ENCODE measurements at places on chromosomes 3 and 15.

DNA sequence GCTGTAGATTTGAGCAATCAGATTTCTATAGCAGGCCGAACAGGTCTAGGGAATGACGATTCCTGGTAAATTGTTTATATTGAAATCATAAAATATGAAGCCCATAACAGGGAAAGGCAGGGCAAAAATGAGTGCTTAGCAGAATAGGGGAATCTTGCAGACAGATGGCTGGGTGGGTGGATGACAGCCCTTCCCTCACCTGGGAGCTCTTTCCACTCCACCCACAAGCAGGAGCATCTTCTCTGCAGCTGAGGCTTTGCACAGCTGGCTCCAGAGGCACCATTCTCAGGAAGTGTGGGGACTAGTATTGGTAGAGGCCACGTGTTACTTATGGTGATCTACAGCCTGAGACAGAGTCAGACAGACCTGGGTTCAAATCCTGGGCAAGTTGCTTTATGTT is 55.9 kb upstream of the SYN2 start:
- no peak for DNase-seq

DNA sequence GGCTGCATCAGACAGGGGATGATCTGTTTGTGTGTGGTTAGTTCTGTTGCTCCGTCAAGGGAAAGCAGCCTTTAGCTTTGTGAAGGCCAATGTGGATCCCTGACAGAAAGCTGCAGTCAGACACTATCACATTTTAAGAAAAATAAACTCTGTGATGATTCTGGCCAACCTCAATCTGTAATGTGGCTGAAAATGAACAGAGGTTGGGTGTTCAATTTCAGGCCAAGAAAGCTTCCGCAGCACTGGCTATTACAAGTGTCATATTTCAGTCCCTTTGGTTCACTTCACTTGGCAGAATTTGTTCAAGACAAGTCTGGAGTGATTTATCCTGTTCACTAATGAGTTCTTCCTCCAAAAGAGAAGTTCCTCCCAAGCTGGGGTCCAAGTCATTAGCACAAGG is 571.8 kb upstream of the IL12A start:
- no peak for DNase-seq

DNA sequence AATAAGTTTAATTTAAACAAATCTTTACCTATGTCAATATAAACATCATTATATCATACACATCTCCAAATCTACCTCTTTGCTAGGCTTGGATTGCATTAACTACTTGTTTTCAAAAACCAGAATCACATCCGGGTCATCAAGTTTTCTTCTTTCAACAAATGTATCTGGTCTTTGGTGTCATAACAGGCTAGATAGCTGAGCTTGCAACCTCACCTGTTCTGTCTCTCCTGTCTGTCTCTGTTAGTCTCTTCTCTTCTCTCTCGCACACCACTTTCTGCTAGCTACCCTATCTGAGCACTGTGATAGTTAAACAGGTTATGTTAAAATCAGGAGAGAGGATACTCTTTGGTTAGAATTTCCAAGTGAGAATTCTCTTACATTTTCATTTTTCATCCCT is 6.7 kb downstream of the FOXB1 start:
- DNase-seq = no peak

DNA sequence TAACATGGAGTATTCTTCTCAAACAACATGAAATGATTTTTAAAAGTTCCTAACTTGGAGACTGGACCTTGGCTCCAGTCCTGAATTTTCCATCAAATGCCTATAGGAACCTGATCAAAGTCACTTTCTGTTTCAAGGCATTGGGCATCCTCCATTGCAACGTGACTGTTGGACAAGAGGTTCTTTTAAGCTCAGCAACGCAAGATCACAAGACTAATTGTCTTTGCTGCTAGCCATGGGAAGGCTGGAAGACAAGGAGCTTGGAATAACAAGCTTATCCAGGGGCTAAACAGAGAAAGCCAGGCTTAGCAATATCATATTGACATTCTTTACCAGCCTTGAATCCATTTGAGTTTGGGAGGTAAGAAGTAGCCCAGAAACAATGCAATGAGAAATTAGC is 48.3 kb downstream of the SST start:
- no peak for DNase-seq

DNA sequence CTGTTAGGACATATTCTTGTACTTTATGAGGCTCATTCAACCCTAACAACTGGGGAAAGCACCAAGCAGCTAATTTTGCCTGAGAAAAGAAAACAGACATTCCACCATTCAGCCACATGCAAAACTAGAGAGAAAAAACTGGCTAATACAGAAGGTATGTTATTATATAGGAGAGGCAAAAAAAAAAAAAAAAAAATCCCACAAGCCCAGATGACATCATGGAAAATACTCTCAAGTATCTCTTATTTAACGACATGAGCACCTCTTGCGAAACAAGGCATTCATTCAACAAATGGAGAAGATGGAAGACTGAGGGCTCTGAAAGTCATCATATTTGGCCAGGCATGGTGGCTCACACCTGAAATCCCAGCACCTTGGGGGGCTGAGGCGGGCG is 61.5 kb downstream of the PRICKLE2 start:
- DNase-seq = no peak

DNA sequence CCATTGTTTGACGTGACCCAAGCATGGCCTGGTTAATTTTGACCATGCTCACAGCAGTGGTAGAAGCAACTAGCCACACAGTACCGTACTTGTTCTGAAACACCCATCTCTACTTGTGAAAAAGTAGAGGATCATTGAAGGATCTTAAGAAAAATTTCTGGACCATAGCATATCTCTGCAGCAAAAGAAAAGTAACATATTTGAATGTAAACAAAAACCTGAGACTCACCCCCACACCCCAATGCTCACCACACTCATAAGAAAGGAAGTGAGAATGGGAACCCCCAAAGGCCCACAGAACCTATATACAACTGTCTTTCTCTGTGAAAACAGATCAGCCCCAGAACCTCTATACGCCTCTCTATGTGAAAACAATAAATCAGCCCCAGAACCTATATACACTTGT is 33.8 kb upstream of the TFRC start:
- no peak for DNase-seq

DNA sequence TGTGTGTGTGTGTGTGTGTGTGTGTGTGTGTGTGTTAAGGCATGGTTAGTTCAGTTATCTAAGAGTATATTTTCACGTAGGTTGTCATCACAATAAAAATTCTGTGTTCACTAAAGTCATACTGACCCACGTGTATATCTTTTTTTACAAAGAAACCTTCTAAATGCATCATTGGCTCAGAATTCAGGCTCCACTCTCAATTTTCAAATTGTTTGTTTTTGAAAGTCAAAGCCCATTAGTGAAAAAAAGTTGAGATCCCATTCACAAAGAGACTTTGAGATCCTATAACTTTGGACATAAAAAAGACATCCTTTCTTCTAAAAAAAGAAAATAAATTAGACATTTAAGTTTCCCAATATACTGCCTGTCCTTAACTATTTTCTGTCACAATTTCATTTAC is 59.3 kb downstream of the GBE1 start:
- no peak for DNase-seq

- no peak for DNase-seq
Measured at GRCh38 chr3:23797491-23797890, 8.3 kb upstream of the UBE2E1 start.

DNA sequence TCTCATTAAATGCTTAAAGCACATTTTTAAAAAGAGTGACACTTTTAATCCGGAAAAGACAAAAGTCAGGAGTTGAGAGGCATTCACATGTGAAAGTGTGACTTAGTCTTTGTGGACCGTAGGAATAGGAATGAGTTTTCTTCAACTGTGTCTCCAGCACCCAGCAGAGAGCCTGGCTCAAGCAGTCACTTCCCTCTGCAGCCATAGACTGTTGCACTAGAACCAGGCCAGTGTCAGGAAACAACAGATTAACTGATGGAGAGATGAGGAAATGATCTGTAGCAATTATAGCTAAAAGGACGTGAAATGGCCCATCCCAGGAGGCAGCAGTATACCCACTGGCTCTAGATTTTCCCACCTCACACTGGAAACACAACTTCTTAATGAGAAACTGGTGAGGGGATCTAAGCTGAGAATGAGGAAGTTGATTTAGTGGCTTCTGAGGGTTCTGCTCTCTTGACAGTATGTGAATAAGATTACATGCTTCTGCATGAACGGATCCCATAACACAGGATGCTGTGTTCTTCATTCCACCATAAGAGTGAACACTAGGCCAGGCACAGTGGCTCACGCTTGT is 19.8 kb downstream of the CFAP92 start:
- DNase-seq = no peak

DNA sequence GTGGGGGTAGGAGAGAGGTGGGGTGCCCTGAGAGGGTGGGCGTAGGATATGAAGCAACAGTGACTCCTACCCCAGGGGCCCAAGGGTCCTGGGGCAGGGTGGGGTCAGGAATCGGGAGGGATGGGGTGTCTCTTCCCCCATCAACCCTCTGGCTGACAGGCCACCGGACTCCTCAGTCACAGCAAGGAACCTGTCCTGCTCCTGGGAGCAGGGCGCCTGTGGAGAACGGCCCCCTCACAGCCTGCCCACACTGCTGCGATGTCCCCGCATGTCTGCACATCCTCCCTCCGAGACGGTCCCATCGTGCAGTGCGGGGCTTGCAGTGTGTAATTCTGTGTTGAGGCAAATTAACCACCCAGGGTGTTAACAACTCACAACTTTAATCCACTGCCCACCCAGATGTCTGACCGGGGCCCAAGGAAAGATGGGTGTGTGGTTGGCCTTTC is 2.7 kb downstream of the TM4SF19 start:
- DNase-seq = no peak

DNA sequence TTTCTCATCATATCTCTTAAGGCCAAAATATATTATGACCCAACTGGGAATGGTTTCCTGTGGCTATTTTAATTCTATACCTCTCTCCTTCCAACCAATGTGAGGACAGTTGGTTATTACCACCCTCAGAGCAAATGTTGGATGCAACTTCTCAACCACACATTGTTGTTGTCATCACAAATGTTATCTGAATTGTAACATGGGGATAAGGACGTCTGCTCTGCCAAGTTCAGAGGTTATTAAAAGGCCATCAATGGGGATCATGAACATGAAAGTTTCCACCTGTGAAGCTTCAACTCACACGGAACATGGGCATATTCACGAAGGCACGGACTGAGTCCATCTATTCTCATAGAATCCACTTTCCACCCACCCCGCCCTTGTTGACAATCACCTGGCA is 46.8 kb downstream of the MB21D2 start:
- no peak for DNase-seq

DNA sequence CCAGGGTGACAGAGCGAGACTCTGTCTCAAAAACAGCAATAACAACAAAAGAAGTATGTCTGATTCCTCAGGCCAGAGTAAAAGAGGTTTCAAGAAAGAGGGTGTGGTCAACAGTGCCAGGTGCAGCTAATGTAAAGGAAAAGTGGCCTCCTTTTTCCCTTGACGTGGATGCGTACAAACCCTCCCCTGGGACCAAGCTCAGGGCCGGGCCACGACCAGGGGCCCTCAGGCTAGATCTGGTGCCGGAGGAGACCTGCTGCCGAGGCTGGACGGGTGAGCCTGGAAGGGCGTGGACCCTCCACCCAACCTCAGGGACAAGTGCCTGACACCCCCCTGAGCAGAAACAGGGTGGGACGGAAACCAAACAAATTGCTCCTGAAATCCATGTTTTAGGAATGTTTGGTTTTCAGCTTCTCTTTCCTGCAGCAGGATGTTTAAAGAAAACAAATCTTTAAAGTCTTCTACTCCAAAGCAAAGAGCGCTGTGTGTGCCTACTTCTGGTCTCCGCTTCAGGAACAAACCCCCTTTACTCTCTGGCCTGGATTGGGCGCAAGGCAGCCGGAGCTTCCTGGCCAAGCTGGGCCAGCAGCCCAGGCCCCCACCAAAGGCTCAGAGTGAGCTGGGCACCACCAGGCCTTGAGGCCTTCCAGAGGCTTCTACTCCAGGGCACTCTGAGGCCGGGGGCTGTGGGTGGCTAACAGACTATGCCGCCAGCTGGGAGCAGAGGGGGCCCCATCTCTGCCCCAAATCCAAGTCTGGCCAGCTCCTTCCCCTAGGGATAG is 21.4 kb downstream of the ZDHHC19 start:
- DNase-seq = no peak
